ENCODE measurements at places on chromosomes 7 and 10.

- no peak for DNase-seq
Measured at GRCh38 chr7:74082770-74083116, 861 bp upstream of the LIMK1 start.

DNA sequence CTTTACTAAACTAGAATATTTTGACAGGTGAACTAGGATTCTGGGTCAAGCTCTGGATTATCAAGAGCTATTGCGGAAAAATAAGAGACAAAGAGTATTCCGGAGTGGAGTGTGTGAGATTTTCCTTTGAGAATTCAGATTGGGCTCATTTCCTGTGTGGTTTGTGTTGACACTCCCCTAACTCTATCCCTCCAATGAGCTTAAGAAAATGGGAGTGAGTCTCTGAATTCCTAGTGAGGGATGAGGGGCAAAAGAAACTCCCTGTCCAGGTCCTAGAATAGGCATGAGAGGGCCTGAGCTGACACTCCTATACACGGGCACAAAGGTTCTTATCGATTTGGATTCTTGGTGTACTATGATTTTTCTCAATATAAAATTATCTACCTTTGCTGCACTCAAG is 10.2 kb downstream of the KLF14 start:
- DNase-seq = no peak

- DNase-seq = no peak
Measured at GRCh38 chr10:7593063-7593462, 73.7 kb downstream of the ITIH5 start.

DNA sequence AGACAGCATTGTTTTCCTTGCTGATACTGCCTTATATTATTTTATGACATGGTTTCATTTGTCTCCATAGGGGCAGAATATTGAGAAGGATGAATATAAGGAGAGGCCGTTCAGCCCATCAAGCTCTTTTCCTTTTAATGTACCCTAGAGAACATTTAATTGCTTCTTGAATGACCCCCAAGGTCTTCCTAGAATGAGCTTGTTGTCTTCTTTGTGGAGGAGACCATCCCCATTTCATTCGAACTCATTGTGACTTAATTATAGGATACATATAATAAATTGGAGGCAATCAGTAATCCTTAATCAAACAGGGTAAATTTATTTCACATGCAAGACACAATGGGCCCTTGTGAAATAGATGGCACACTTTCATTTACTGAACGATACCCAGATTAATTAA is 231.3 kb downstream of the MDFIC start:
- no peak for DNase-seq

- no peak for DNase-seq
Measured at GRCh38 chr10:90887555-90887954, 15.8 kb downstream of the RPP30 start.

- DNase-seq = no peak
Measured at GRCh38 chr7:98771941-98772603, 97.7 kb downstream of the TMEM130 start.

DNA sequence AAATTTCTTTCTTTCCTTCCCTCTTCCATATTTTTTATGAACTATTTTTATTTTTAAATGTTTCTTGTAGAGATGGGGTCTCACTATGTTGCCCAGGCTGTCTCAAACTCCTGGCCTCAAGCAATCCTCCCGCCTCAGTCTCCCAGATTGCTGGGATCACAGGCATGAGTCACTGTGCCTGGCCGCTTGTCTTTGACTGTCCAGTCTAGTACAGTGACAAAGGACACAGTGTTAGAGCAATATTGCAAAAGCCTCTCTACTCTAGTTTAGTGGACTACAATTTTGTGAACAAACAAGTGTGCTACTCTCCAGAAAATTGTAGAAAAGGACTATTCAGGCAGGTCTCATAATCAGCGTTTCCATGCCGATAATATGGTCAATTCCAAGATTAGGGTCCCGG is 11.0 kb downstream of the CPA4 start:
- no peak for DNase-seq

GRCh38 chr10:14052931-14053330 is 277.8 kb downstream of the FRMD4A start:
- no peak for DNase-seq

GRCh38 chr10:60525716-60526585 is 136.3 kb upstream of the ANK3 start:
- no peak for DNase-seq

GRCh38 chr10:92492748-92493240 is 81.1 kb downstream of the IDE start:
- no peak for DNase-seq

DNA sequence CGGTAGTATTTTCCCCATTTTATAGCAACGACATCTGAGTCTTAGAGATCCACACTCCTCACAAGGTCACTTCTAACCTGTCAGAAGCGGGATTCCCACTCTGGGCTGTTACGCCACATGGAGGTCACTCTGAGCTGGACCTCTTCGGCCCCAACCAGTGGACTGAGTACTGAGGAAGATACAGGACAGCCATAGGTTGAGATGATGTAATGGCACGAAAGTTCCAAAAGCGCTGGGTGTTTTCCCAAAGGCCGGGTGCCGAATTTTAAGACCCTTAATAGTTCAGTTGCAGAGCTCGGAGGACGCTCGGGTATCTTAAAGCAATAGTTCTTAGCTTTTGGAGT is 699 bp downstream of the GHITM start:
- DNase-seq = no peak

DNA sequence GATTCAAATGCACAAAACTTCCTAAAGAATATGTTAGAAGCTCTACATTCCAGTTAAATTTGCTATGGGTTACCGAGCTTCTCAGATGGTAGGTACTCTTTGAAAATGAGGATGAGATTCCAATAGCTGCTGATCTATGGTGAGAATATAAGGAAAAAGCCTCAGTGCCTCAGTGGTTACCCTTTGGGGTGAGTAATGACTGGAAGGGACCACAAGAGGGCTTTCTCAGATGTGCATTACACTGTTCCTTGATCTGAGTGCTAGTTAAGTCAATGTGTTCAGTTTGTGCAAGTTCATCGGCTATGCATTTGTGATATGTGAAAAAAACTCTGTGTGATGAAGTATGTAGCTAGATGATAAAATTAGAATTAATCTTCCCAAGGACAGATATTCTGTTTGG is 3.5 kb downstream of the NRCAM start:
- DNase-seq = peak; percentile 76

GRCh38 chr10:103551619-103552602 is 58.4 kb downstream of the NEURL1 start:
- no peak for DNase-seq

DNA sequence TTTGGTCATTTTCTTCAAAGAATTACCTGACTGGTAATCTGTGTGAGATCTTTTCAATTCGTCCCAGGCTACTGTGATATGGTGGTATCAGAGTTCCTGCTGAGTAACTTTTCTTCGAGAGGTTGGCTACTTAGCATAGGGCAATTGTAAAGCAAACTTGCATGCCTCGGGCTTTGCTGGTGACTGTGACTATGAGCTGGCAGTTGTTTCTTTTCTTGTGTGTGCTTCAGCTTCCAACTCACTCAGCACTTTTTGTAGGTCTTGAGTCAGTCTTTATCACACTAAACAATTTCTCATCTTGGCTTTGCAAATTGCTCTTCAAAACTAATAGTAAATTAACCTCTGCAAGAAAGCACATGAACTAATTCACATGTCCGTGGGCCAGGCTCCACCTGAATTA is 44.3 kb downstream of the PRR15 start:
- DNase-seq = no peak

DNA sequence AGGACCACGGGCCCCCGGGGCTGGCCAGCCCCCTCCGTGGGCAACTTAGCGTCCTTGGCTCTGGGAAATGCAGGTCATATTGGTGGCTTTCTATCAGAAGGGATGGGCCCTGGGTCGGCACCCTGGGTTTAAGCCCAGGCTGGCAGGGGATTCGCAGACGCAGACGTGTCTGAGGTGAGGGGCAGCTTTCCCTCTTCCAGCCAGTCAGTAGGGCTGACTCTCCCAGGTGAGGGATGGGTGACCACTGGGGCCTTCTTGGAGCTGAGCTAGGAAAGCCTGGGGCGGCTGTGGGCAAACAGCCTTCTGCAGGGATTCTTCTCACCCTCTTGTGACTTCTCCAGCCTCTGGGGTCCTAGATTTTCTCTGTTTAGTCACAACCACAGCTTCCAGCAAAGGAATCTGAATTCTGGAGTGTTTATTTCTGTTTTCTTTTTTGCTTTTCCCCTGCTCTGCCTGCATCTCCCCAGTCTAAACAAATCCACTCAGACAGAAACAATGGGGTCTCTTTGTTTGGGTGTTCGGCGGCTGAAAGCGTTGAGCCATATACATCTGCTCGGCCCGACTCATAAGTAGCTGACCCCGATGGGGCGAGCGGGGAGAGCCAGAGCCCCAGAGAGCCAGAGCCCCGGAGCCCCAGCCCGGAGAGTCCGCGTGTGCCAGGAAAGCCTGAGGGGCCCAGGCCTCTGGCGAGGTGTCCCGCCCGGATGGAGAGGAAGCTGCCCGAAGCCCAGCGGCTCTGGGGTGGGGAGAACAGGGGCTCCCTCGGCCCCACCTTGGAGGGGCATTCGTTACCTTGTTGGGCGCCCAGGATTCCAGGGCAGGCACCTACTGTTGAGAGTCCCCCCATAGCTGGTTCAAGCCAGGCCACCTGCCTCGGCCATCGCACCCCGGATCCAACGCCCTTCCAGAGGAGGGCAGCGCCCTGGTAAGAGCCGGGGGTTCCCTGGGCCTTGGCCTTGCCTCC is 2.0 kb downstream of the MNX1 start:
- DNase-seq = peak; percentile 35

GRCh38 chr10:133324198-133324792 is 12.4 kb downstream of the CALY start:
- DNase-seq = peak; percentile 65

GRCh38 chr10:11724938-11725776 is 17.0 kb upstream of the ECHDC3 start:
- no peak for DNase-seq

- DNase-seq = no peak
Measured at GRCh38 chr10:74640134-74640921, 186.1 kb upstream of the KAT6B start.

DNA sequence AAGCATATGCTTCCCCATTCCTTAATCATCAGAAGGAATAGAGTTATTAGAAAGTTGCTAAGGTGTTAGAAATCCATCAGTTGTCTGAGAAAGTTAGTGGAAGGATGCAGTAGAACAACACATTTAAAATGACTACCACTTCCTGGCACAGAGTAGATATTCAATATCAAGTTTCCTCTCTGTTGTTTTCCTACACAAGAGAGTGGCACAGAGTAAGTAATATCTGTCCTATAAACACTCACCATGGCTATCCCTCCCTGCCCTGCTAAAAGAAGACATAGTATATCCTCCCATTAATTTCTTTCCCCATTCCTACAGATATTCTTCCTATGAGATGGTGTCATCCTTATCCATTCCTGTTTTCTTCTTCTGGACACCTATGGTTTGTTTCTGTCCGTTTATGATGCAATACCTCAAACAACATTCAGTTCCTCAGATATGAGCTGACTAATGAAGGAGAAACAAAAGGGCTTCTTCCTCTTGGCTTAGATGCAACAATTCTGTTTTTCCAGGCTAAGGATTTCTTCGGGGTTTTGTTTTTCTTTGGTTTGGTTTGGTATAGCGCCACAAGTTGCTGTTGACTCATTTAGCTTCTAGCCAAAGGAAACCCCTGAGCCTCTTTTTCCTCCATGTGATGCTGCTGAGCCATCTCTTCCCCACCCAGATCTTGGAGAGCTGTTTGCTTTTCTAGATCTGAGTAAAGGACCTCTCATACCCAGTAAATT is 32.9 kb upstream of the BPGM start:
- DNase-seq = no peak

- DNase-seq = no peak
Measured at GRCh38 chr7:155418304-155418703, 39.6 kb upstream of the EN2 start.

- no peak for DNase-seq
Measured at GRCh38 chr7:105112440-105113418, 98.7 kb downstream of the KMT2E start.

DNA sequence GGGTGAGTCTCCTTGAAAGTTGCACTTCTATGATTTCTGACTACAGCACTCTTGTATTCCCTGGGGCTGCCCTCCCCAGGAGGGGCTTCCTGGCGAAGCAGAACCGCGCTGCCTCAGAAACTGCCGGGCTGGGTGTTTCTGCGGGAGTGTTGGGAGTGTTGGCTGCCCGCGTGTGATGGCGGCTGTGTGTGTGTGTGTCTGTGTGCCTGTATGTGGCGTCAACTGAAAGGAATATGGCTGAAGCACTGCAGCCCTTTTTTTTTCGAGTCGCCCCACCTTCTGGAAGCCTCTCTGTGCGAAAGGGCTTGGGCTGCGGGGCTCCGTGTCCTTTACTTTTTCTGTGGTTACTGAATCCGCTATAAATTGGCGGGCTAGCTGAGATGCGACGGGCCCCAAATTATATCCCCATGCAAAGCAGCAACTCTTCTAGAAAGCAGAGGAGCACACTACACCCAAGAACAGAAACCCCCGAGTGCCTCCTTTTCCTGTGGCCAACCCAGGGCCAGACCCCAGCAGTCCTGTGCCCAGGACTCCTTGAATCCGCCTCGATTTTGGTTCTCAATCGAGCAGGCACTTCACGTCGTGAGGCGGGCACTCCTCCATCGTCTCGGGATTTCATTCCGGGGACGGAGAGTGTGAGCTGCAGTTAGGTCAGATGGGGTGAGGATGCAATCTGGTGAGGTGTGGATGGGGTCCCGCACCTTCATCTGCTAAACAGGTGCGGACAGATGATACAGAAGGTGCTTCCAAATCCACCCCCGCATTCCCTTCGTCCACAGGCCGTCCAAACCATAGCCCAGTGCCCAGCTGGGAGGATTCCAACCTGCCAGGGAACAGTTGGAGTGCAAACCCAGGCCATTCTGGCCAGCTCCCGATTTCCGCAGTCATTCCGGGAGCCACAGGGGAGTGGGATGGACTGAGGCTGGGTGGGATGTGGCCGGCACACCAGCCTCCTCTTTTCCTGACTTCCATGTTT is 22.5 kb upstream of the ZNF273 start:
- no peak for DNase-seq

GRCh38 chr7:33814936-33815335 is 90.4 kb upstream of the BMPER start:
- DNase-seq = no peak

DNA sequence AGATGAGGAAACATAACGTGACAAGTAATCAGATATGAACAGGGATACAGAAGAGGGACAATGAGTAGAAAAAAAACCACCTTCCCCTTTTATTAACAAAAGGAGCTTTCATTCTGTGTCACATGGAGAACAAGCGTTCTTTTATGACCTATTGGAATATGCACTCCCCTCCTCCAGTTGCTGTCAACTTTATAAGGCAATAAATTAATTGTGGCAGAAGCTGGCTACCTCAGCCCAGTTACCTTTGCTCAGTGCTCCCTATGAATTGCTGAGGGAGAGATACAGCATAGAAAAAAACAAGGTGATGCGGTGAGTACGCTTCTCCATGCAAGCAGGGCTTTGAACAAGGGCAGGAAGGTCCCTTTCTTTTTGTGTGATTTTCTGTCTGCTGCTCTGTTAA is at the start of gene MGAM2:
Gene MGAM2, plus strand, starts transcription at position 220 of the 400 bp plus-strand sequence. CDS start 5,156 bp downstream, outside the sequence.
- DNase-seq = peak; percentile 93

Measured in NCI-H526 (cell line).